Activated naive CD8-positive, alpha-beta T cell treated with anti-CD3 and anti-CD28 coated beads, Interleukin-2, amount 10 ng/mL, durations not matched to agents 7 days and 5 days (primary cell): ENCODE measurements at places on chromosomes 3 and 15. TPM values are rescaled to one million over a fixed set of nuclear protein-coding genes. Genes with fewer than 3 reads are reported as not detected.

BSN gene
- total RNA-seq: 0.08 TPM

- no peak overlapping the region for H3K4me3 ChIP-seq
- peaks cover 18% of the 10 kb centered on the region for H3K27me3 ChIP-seq
- H3K27ac ChIP-seq: no peak overlapping the region
These were observed 239.3 kb downstream of the EPHB1 start for GRCh38 chr3:135034291-135034768.

GRCh38 chr3:2511356-2511755, 412.7 kb downstream of the CNTN4 start:
- H3K4me1 ChIP-seq: no peaks in the 10 kb centered on the region
- H3K27ac ChIP-seq: no peak overlapping the region

- H3K4me1 ChIP-seq: no peaks in the 10 kb centered on the region
- DNase-seq: no peak
- peaks cover 2% of the 10 kb centered on the region for H3K27me3 ChIP-seq
- H3K27ac ChIP-seq: no peak overlapping the region
- no peaks in the 10 kb centered on the region for H3K36me3 ChIP-seq
These were observed 727.1 kb downstream of the ROBO1 start for GRCh38 chr3:79040701-79041100.

GRCh38 chr3:42698911-42699230, 3.7 kb downstream of the HHATL start:
- peaks cover 13% of the 10 kb centered on the region for H3K4me1 ChIP-seq
- H3K27me3 ChIP-seq: no peaks in the 10 kb centered on the region
- H3K36me3 ChIP-seq: no peaks in the 10 kb centered on the region

GRCh38 chr15:96416218-96416933, 85.9 kb downstream of the NR2F2 start:
- H3K27me3 ChIP-seq: peaks cover 82% of the 10 kb centered on the region
- no peak for DNase-seq
- H3K4me3 ChIP-seq: no peak overlapping the region
- no peaks in the 10 kb centered on the region for H3K36me3 ChIP-seq
- H3K4me1 ChIP-seq: peaks cover 2% of the 10 kb centered on the region
